Ascending aorta (tissue), 2 donors: ENCODE measurements at places on chromosomes 4 and X. TPM values are rescaled to one million over a fixed set of nuclear protein-coding genes. Genes with fewer than 3 reads are reported as not detected.

DNA sequence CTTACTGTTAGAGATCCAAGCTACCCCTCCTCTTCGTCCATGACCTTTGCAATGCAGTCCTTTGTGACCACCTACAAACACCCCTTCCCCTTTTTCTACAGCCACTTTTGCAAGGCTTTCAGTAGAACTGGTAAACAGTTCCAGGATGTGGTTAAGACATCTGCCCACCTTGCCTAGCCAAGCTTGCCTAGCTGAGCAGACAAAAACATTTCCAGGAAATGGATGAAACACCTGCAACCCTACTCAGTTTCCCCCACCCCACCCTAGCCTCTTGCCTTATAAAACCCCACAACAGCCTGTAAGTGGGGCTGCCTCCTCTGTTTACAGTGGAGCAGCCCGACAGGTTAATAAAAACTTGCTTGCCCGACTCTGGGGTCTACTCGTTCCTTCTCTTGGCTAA lies 133.8 kb downstream of the ZC4H2 start:
- no peak for DNase-seq

SH3BGRL gene
- total RNA-seq, result 91.9 TPM

GPC3 gene
- 0.75 TPM for total RNA-seq

DNA sequence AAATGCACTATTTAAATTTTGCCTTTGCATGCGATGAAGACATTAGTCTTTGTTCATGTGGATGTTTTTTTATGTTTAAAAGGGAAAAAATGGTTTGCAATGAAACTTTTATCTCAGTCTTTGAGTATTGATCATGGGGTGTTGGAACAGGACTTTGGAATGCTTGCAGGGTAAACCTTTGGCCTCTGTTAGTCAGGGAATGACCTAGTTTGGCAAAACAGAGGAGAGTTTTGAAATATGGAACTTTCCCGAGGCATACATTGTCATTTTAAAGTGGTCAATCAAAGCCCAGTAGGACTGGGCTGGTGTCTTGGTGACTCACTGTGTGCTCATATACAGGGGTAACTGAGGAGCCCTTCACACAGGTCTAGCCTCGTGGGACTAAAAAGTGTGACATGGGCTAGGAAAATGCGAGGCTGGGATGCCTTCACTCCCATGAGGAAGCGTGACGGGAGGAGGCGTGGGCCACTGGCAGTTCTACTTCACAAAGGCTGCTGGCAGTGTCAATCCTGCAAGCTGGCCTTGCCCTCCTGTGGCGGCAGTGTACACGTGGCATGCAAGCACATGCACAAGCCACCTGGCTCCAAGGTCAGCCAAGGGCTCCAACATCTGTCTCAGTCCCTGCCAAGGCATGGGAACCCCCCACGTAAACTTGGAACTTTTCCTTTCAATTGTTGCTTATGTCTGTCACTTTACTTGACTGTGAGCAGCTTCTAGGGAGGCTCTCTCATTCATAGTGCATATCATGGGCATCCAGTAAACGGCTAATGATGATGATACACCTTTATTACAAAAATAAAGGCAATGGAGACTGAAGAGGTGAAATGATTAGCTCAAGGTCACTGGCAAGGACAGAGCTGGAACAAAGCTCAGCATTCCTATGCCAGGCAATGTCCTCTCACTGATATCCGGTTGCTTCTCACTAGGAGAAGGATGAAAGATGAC lies 5.2 kb upstream of the F11 start:
- no peak for DNase-seq

- no peak for DNase-seq
Measured at GRCh38 chr4:98828801-98829200, 100.1 kb downstream of the EIF4E start.

MAGEC3 gene
- total RNA-seq, result not detected

DNA sequence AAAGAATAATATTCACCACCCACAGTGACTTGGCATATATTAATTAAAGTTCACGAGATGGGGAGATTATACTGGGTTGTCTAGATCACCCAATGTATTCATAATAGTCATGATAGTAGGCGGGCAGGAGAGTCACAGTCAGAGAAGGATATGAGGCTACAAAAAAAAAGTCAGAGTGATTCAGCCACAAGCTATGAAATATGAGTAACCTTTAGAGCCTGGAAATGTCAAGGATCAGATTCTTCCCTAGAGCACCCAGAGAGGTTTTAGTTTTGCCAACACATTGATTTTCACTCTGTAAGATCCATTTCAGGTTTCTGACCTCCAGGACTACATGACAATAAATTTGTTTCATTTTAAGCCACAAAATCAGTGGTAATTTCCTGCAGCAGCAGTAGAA lies 501.9 kb downstream of the GABRG1 start:
- DNase-seq, result no peak

- DNase-seq, result no peak
Measured at GRCh38 chr4:148405161-148405893, 36.9 kb downstream of the NR3C2 start.

ANXA10 gene
- total RNA-seq, result not detected

GPRIN3 gene
- 2.1 TPM for total RNA-seq

DNA sequence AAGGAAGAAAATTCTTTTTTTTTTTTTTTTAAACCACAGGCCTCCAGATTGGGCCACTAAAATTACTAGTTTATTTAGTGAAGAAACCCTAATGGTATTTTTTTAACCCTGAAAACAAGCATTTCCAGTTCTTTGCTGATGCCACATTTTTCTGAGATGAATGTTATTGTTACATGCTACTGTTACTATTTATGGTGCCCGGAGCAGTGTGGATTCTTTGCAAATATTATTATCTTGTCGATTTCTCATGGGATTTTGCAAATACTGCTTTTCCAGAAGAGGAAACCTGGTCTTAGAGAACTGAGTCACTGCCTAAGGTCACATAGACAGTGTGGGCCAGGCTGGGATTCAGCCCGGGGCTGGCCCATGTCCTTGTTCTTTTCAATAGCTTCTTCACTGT lies 8.7 kb upstream of the ALAS2 start:
- DNase-seq, result no peak

FGF2 gene
- total RNA-seq, result 20.8 TPM

- DNase-seq, result peak; percentile 94
Measured at GRCh38 chrX:129982300-129983251, at the start of gene BCORL1. TSS of gene BCORL1 (plus strand) at chrX:129982635. CDS start at chrX:130005232, 22,597 bp downstream.

PPP2R2C gene
- 2.2 TPM for total RNA-seq

- DNase-seq, result no peak
Measured at GRCh38 chr4:89682808-89683207, 154.2 kb downstream of the SNCA start.

FGFBP2 gene
- total RNA-seq, result not detected

GRCh38 chr4:182144626-182145333 lies 98.4 kb upstream of the TENM3 start:
- no peak for DNase-seq

PRRG1 gene
- total RNA-seq, result 3.9 TPM

TRPC5OS gene
- total RNA-seq, result not detected

DNA sequence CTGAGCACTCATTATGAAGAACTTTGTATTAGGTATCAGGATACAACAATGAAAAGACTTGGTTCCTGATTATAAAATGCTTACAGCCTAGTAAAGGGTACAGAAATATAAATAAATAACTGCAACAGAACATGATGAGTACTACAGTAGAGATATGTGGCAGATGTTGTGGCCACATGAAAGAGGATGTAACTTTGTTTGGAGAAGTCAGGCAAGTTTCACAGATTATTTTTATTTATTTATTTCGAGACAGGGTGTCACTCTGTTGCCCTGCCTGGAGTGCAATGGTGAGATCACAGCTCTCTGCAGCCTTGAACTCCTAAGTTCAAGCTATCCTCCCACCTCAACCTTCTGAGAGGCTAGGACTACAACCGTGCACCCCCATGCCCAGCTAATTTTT lies 15.8 kb upstream of the UBE2K start:
- DNase-seq, result no peak

- no peak for DNase-seq
Measured at GRCh38 chrX:129176710-129177109, 346.6 kb downstream of the SMARCA1 start.

DNA sequence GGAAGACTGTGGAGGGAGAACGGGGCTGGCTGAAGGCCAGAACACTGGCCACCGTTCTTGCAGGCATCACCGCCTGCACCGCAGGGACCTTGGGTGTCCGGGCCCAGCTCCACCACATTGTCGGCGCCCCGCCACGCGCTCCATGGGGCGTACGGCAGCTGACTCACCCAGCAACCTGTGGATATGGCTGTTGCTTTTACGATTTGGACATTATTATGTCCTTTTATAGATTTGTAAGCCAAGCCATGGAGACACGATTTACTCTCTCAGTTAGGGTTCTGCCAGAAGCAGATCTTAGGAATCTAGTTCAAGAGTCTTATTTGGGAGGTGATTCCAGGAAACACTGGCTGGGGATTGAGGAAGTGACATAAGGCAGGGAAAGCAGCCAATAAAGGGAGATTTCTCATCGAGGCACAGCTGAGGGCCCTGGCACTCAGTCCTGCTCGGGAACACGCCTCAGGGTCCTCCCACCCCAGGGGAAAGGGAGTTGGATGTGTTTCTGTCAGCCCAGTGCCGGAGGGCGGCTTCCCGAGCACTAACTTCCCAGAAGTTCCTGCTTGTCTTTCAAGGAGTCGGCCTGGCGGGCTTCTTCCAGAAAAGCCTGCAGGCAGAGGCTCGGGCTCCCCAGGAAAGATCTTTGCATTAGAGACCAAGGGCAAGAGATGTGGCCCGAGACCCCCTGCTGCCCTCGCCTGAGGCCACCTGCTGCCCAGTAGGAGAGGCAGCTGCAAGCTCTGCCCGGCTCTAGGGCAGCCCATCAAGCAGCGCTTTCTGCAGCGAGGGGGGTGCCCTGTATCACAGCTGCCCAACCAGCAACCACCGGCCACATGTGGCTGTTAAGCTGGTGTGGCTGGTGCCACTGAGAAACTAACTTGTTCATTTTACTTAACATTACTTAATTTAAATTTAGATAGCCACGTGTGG lies 52.9 kb downstream of the CRMP1 start:
- DNase-seq, result peak; percentile 77

GRCh38 chr4:106493086-106493485 lies 124.5 kb upstream of the GIMD1 start:
- no peak for DNase-seq

DNA sequence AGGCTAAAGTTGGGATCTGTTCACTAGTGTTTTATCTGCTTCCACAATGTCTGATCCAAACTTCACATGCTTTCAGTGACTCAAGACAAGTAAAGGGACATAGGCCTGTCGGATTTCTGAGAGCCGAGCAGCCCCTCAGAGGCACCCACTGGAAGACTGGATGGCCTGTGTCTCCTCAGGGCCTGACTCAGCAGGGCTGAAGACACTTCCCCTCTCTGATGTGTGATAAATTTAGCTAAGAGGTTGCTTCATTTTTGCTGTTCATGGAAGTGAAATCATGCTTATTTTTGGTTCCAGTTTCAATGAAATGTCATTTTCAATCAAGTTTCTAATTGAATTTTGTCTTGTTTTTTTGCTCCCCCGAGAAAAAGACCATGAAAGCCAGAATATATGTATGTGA lies 93.7 kb downstream of the MXRA5 start:
- DNase-seq, result no peak

GASK1B gene
- total RNA-seq, result 69.7 TPM

GRCh38 chrX:16825264-16826035 lies 39.2 kb downstream of the TXLNG start:
- DNase-seq, result no peak

GRCh38 chr4:151331276-151332042 lies 6.1 kb upstream of the SH3D19 start:
- no peak for DNase-seq

- no peak for DNase-seq
Measured at GRCh38 chrX:71195964-71196649, 26.9 kb upstream of the GJB1 start.

NPY2R gene
- total RNA-seq, result not detected

DNA sequence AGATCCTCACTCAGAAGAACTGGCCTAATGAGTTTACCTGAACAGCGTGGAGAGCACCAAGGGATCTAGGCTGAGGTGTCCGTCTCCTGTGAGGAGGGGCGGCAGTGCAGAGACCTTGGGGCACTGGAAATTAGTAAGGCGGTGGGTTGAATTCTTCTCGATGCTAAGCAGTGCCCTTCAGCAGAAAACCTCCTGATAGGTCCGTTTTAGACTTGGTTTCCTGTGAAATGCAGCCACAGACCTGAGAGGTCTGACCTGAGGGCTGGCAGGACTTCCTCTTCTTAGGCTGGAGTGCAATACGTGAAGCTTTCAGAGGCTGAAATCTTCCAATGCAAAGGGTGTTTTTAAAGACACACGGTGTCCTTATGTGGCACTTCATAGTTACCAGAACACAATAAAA lies at the start of gene CLNK:
TSS of gene CLNK (minus strand) at position 138 of the 400 bp plus-strand sequence. CDS start 16,899 bp downstream, outside the sequence.
- no peak for DNase-seq

SHROOM2 gene
- 7.5 TPM for total RNA-seq

GAGE2A gene
- total RNA-seq, result not detected

DNA sequence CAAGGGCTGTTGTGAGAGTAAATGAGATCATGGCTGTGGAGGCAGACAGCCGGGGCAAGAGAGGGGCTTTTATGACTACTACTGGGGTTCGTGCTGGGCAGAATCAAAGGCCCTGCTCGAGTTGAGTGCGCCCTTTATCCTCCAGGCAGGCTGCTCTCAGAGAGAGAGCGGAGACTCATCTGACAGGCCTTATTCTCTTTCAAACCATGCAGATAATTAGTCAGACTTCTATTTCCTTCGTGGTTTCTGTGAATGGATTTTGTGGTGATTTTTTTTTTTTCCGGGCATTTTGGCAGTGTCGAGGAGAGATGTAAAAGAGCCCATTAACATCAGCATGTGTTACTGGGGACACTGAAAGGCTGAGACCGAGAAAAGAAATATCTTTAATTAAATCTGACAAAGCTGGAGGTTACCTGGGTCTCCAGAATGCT lies 73.6 kb downstream of the MED28 start:
- no peak for DNase-seq

GRCh38 chr4:94567811-94568210 lies 116.1 kb downstream of the PDLIM5 start:
- no peak for DNase-seq

- no peak for DNase-seq
Measured at GRCh38 chrX:21700275-21700674, 42.1 kb upstream of the KLHL34 start.

USP27X gene
- total RNA-seq, result not detected

IL1RAPL2 gene
- total RNA-seq, result not detected

GRCh38 chr4:86927843-86928395 lies 6.9 kb upstream of the AFF1 start:
- DNase-seq, result peak; percentile 76

BMPR1B gene
- total RNA-seq, result 3.8 TPM

- no peak for DNase-seq
Measured at GRCh38 chr4:4781936-4782707, 77.3 kb upstream of the MSX1 start.

GRCh38 chr4:94219402-94219801 lies 11.7 kb downstream of the SMARCAD1 start:
- DNase-seq, result no peak

DNA sequence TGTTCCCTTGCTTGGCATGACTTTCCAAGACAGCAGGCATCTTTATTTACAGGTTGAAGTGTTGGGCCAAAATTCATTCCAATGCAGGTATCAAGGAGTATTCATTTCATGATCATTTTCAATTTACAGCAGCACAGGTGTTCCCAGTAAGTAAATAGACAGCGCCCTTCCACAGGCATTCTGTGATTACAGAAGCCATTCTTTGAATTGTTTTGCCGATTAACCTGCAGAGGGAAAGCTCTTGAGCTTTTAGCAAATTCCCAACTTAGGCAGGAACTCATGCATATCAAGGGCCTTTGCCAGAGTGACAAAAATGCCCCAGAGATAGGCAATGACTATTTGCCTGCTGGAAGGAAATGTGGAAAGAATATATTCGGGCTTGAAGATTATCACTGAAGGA lies 6.8 kb downstream of the TXK start:
- DNase-seq, result no peak

GRCh38 chrX:41956027-41956426 lies 32.7 kb upstream of the CASK start:
- no peak for DNase-seq

GRCh38 chr4:29002151-29002550 lies 1718.0 kb upstream of the PCDH7 start:
- DNase-seq, result no peak
